CD4-positive, alpha-beta memory T cell (primary cell): ENCODE measurements at places on chromosomes 2 and 18.
A peak's percentile ranks its signal among the peaks of the same experiment; 100 is the strongest.

DNA sequence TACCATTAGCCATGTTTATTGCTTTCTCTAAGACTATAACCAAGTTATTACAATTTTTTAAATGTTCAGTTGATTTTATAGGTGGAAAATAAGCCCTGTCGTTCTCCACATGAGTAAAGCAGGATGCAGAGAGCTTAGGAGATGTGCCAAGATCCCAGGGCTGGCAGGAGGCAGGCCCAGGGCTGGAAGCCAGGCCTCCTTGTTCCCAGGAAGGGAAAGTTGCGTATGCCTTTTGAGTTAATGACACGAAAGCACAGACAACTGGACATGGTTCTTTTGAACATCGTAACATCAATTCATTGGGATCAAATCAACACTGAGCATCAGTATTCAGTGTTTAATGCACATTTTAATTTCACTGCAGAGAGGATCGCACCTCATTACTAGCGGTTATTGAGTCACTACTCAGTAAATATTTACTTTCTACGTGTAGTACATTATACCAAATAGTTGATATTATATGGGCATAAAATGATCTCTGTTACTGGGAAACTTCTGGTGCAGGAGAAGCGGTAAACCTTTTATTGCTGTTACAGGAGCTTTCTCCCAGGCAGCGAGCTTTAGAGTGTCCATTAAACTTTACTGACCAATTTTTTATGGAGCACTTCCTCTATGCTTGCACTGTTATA is 60.0 kb downstream of the RNF144A start:
- H3K4me3 ChIP-seq = no peak overlapping the region
- DNase-seq = no peak
- H3K27me3 ChIP-seq = no peaks in the 10 kb centered on the region
- H3K4me1 ChIP-seq = no peaks in the 10 kb centered on the region
- H3K27ac ChIP-seq = no peak overlapping the region

- H3K36me3 ChIP-seq = no peaks in the 10 kb centered on the region
- no peaks in the 10 kb centered on the region for H3K27me3 ChIP-seq
- H3K4me3 ChIP-seq = no peak overlapping the region
- H3K27ac ChIP-seq = no peak overlapping the region
- no peak for DNase-seq
Observed at GRCh38 chr18:46810481-46811000, 53.7 kb upstream of the ST8SIA5 start.

- H3K27ac ChIP-seq = no peak overlapping the region
- no peak overlapping the region for H3K4me3 ChIP-seq
- DNase-seq = no peak
- H3K27me3 ChIP-seq = no peaks in the 10 kb centered on the region
Observed at GRCh38 chr2:4549666-4550210, 846.4 kb downstream of the DCDC2C start.

- H3K4me1 ChIP-seq = no peaks in the 10 kb centered on the region
- DNase-seq = no peak
- H3K27ac ChIP-seq = no peak overlapping the region
- H3K27me3 ChIP-seq = peaks cover 3% of the 10 kb centered on the region
- H3K36me3 ChIP-seq = no peaks in the 10 kb centered on the region
Observed at GRCh38 chr2:887639-888038, 63.0 kb upstream of the SNTG2 start.

GRCh38 chr18:22813648-22814328 is 119.3 kb upstream of the RBBP8 start:
- no peaks in the 10 kb centered on the region for H3K4me1 ChIP-seq
- H3K27ac ChIP-seq = no peak overlapping the region
- no peaks in the 10 kb centered on the region for H3K36me3 ChIP-seq
- no peak overlapping the region for H3K4me3 ChIP-seq
- DNase-seq = peak; percentile 7
- H3K27me3 ChIP-seq = no peaks in the 10 kb centered on the region
